ENCODE measurements at places on chromosomes 13 and 19.

DNA sequence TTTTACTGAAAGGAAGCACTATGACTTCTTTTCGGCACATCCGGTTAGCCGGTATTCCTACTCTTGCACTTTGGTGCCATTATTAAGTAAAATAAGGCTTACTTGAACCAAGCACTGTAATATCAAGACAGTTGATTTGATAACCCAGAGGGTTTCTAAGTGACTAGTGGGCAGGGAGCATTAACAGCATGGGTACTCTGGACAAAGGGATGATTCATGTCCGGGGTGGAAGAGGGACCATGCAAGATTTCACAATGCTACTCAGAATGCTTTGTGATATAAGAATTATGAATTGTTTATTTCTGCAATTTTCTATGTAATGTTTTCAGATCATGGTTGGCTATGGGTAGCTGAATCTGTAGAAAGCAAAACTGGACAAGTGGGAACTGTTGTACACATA is 282.1 kb downstream of the TDRD3 start:
- DNase-seq = no peak

DNA sequence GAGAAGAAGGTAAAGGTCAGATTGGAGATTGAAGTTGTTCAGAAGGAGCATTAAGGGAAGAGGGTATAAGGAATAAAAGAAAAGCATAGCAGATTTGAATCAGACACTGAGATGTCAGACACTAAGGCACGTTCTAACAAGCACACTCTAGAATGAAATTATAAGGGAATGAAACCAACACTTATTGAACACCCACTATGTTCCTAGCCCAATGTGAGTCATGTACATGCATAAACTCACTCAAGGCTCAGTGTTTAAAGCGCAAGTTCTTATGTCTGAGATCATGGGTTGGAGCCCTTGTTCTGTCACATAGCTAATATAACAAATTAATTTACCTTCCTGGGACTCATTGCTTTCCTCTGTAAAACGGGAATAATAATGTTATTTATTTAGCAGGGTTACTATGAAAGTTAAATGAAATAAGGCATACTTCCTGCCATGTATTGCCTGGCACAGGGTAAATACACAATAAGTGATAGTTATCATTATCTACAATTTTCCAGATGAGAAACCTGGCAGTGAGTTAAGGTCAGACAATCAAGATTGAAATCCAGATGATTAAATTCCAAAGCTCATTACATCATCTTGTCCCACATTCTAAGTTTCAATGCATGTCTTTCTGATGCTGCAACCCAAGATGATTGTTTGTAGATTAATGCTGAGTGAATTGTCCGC is 68.3 kb upstream of the DACH1 start:
- no peak for DNase-seq

GRCh38 chr19:42132851-42133528 is 744 bp upstream of the POU2F2 start:
- peak; percentile 86 for DNase-seq

GRCh38 chr19:39097721-39098120 is 13.6 kb downstream of the ACP7 start:
- DNase-seq = no peak

DNA sequence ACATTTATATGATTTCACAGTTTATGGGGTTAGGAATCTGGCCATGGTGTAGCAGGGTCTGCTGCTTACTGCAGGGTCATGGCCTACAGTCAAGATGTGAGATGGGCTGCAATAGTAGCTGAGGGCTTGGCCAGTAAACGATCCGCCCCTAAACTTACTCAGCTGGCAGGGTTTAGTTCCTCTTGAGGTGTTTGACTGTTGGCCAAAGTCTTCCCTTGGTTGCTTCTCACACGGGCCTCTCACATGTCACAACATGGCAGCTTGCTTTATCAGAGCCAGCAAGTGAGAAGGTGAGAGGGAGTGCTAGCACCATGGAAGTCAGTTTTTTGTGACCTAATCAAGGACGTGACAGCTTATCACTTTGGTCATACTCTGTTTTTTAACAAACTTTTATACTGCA is 77.1 kb downstream of the DNAJC3 start:
- no peak for DNase-seq

DNA sequence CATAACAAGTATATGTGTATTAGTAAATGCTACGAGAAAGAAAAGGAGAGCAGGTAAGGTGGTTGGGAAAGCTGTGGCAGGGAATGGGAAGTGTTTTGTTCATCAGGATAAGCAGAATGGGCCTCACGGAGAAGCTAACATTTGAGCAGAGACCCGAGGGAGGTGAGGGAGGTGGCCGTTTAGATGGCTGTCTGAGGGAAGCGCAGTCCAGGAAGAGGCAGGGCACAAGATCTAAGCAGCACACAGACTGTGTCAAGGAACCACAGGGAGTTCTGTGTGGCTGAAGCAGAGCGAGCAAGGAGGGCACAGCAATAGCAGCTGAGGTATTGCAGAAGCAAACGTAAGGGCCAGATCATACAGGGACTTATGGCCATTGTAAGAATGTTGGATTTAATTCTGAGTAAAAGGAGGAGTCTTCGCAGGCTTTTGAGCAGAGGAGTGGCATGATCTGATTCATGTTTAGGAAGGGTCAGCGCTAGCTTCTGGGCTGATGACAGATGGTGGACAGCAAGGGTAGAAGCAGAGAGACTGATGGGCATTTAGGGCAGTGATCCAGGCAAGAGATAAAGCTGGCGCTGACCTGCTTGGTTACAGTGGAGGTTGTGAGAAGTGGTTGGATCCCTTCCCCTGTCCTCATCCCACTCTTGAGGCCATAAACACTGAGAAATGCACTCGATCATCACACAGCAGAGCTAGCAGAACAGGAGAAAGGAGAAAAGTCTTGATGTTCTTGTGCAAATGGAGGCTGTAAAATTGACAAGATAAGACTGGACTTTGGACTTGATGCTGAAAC is 199.9 kb downstream of the LACC1 start:
- no peak for DNase-seq

GRCh38 chr19:34431681-34432402 is 3.7 kb downstream of the UBA2 start:
- no peak for DNase-seq

- no peak for DNase-seq
These were observed 19.8 kb downstream of the ADPRHL1 start for GRCh38 chr13:113433391-113433916.

DNA sequence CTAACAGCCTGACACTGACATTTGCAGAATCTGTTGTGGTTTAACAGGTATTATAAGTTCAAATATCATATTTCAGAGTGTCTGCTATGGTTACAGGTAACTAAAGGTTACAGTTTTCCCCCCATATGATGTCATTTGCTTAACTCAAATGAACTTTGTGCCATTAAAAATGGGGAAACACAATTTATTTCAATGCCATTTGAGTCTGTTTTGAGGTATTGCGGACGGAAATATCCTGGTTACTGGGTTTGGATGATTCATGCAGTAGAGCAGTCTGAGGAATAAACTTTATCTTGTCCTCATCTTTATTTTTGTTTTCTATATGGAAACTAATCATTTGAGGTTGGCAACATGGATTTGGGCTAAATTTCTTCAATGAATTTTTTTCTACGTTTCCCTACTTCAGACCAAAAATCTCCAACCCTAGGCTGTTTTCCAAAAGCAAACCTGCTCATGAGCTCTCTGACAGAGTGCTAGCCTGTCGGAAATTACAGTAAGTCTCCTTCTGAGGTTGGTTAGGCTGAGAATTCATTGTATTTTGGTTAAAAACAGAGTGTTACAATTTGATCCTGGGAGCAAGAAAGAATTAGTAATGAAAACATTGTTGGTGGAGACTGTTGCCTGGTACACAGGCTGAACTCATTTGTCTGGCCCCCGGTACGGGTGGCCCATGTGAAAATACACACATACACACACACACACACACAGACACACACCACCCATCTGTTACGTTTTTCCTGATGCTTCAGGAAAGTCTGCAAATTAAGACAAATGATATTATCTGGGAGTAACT is 66.1 kb downstream of the AKAP11 start:
- no peak for DNase-seq

DNA sequence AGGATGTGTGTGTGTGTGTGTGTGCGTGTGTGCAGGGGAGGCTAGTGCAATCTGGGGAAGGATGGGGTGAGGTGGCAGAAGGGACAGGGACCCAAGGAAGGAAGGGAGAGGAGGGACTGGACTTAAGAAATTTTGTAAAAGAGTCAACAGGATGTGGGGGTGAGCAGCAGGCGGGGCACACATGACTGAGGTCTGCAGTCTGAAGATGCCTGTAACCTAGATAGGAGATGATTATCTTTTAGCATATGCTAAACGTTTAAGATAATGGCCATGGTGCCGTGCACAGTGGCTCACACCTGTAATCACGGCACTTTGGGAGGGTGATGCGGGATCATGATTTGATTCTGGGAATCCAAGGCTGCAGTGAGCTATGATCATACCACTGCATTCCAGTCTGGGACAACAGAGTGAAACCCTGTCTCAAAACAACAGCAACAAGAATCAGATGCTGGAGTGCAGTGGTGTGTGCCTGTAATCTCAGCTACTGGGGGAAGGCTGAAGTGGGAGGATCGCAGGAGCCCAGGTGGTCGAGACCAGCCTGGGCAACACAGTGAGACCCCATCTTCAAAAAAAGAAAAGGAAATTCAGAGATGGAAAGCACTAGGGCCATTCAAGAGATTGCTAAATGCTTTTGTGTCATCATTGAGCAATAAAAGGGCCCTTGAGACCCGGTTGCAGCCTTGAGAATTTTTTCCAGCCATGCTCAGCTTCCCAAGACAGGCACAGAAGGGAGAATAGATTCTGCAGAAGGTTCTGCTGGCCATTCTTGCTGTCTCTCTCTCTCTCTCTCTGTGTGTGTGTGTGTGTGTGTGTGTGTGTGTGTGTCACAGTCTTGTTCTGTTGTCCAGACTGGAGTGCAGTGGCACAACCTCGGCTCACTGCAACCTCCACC is 3.8 kb upstream of the ZNF414 start:
- no peak for DNase-seq

GRCh38 chr13:36789061-36789460 is 30.0 kb upstream of the RFXAP start:
- DNase-seq = no peak

GRCh38 chr13:110850840-110851239 is 64.0 kb downstream of the ANKRD10 start:
- DNase-seq = no peak

DNA sequence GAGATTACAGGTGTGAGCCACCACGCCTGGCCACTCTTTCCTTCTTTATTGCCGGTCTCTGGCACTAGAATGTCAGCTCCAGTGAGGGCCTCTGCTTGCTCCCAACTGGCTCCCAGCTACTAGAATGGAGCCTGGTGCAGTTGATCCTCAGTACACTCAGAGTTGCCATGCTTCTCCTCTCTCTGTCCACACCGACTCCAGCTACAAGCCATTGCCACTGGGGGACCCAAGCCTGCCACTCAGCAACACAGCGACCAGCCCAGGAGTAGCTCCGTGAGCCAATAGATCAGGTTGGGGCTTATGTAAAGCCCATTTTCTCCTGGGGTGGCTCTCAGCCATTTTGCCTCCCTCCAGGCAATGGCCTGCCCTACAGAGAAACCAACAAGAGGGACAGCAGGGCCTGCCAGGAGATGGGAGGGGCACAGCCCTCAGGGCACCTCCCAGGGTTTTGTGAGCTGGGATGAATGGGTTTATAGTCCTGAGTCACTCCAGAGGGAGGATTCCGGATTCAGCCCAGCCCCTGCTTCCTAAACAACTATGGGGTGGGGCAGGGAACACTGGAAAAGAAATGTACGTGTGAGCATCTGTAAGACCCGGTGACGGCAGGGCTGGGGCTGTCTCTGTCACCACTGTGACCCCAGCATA is 36.5 kb downstream of the OPA3 start:
- no peak for DNase-seq

Data from activated CD4-positive, alpha-beta T cell treated with anti-CD3 and anti-CD28 coated beads for 24 hours (primary cell).